ENCODE measurements at places on chromosomes 2 and 18.

- no peak for DNase-seq
Observed at GRCh38 chr18:23330423-23330822, 122.7 kb upstream of the RIOK3 start.

DNA sequence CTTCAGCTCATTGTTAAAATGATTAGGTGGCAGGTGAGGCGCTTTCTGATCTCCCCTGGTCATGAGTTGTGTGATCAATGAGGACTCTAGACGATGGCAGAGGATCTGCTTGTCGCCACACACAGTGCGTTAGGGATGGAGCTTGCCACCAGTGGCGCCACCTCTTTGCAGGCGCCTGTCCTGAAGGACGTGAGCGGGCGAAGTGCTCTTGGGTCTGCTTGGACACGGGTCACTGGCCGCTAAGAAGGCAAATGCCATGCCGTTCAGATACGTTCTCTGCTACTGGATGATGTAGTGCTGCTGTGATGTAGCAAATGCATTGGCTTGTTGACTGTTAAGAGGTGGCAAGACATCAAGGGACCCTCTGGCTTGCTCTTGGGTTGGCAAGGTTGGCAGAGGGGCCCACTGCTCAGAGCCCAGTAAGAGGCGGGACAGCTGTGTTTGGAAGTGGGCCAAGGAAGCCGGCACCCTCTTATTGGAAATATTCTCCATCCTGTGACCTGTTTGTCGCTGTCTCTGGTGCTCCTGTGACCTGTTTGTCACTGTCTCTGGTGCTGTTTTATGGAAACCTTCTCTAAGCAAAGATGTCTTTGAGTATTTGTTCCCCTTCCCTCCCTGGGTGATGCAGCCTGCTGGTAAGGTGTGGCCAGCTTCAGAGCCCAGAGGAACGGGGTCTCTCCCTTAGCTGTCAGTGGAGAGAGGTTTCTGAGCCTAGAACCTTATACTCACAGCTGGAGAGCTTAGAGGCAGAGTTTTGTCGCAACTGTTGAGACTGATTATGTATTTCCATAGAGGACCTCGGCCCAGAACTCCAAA is 14.6 kb downstream of the LDLRAD4 start:
- no peak for DNase-seq

GRCh38 chr2:133673305-133673905 is 105.1 kb upstream of the NCKAP5 start:
- DNase-seq = no peak

DNA sequence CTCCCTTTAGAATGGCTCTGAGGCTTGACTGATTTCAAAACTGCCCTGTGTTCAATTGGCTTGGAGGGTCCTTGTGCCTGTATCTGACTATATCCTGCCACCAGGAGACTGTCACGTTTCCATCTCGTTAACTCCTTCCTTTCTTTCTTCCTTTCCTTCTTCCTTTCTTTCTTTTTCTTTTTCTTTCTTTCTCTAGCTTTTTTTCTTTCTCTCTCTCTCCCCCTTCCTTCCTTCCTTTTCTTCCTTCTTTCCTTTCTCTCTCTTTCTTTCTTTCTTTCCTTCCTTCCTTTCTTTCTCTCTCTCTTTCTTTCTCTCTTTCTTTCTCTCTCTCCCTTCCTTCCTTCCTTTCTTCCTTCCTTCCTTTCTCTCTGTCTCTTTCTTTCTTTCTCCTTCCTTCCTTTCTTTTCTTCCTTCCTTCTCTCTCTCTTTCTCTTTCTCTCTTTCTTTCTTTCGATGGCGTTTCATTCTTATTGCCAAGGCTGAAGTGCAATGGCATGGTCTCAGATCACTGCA is 38.1 kb upstream of the EML6 start:
- DNase-seq = no peak

- no peak for DNase-seq
Observed at GRCh38 chr2:233462202-233462785, 104.3 kb downstream of the USP40 start.

- DNase-seq = peak; percentile 65
Observed at GRCh38 chr2:105252271-105252670, 10.7 kb downstream of the GPR45 start.

GRCh38 chr2:197998702-197999101 is 194.3 kb downstream of the PLCL1 start:
- no peak for DNase-seq

- DNase-seq = no peak
Observed at GRCh38 chr2:116915673-116916072, 898.8 kb upstream of the DDX18 start.

- no peak for DNase-seq
Observed at GRCh38 chr2:211373203-211373602, 816.8 kb downstream of the CPS1 start.
